Naive thymus-derived CD8-positive, alpha-beta T cell (primary cell): ENCODE measurements at places on chromosomes 2 and 18.

GRCh38 chr18:12556946-12557806, 100.7 kb downstream of the SPIRE1 start:
- DNase-seq = no peak

- DNase-seq = no peak
These were observed 89.0 kb downstream of the LPIN1 start for GRCh38 chr2:11835403-11835802.

GRCh38 chr18:402129-402528, 98.4 kb downstream of the COLEC12 start:
- no peak for DNase-seq

DNA sequence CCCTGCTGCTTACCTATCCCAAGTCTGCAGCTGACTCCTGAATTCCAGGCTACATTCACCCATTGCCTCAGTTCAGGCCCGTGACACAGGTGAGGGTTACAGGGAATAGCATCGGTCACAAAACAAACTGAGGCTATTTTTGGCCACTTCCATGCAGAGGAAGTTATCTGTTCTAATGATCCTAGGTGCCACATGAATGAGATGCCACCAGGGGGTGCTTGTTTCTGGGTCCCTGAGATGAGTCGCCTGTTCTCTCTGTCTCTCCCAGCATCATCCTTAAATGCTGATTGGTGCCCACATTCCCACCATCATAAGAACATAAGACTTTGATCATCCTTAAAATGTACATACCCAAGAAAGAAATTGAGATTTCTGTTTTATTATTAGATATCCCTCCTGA, 119.0 kb upstream of the CELF4 start:
- DNase-seq = no peak

DNA sequence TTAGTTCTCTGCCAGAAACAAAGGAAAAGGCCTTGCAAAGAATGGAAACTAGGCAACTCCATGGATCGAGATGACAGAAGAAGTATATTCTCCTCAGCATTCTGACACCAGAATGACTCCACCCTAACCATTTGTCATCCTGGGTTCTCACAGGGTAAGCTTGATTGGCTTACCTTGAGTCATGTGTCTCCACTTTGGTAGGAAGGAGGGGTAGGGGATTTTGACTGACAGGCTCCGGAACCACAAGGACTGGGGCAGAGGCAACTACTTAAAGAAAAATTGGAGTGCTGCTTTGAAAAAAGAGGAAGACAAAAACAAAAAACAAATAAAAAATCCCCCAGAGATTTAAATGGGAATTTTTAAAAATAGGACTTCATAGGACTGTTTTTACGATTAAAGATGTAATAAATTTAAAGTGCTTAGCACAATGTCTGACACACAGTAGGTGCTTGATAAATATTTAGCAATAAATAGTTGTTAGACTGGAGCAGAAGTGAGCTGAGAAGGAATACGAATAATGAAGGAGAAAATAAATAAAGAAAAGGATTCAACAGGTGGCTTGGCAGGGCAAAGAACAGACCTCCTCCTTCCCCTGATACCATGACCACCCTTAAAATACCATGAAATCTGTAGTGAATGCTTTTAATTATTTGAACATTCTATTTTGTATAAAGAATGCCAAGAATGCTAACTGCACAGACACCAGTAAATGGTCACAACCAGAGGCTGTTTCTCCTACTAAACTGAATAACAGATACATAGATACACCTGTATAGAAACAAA, 230.2 kb downstream of the CDCA7 start:
- DNase-seq = no peak

DNA sequence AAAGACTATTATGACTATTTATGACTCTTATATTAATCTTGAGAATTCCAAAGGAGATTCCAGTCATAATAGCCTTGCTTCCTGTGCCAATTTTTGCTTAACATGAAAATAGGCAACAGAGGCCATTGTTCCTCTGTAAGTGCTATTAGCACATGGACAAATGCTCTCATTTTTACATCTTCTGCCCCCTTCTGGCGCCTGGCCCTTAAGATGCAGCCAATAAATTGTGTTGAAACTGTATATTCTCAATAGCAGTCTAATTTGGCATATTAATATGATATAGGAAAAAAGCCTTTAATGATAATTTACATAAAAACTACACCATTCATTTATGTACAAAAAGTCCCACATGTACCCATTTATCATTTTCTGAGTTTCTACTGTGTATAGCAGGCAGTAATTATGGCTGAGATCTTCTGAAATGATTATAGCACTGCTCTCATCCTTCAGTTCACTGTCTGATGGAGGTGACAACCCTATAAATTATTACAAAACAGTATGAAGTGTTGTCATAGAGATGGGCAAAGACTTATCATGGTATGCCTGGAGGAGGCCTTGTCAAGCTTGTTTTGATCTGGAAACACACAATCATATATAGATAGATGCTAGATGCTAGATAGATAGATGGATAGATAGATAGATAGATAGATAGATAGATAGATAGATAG, 613.3 kb downstream of the TSN start:
- no peak for DNase-seq

- no peak for DNase-seq
These were observed 32.8 kb downstream of the CYBRD1 start for GRCh38 chr2:171554991-171555615.

GRCh38 chr2:227696990-227697679, 20.7 kb downstream of the SLC19A3 start:
- DNase-seq = no peak

DNA sequence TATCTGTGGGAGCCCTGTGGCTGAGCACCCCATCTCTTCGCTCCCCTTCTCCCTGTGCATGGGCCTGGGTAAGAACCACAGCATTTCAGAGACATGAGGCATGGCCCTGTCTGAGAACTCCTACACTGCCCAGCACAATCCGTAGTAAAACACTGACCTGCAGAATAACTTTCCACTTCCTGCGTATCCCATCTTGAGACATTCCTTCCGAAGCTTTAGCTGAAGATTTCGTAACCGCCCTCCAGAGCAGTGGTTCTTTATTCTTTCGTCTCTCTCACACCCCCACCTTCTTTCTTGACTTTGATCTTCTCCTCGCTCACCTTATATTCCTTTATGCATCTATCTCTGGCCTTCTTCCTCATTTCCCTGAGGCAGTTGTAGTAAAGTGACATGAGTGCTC, 381.1 kb downstream of the HRH4 start:
- no peak for DNase-seq

DNA sequence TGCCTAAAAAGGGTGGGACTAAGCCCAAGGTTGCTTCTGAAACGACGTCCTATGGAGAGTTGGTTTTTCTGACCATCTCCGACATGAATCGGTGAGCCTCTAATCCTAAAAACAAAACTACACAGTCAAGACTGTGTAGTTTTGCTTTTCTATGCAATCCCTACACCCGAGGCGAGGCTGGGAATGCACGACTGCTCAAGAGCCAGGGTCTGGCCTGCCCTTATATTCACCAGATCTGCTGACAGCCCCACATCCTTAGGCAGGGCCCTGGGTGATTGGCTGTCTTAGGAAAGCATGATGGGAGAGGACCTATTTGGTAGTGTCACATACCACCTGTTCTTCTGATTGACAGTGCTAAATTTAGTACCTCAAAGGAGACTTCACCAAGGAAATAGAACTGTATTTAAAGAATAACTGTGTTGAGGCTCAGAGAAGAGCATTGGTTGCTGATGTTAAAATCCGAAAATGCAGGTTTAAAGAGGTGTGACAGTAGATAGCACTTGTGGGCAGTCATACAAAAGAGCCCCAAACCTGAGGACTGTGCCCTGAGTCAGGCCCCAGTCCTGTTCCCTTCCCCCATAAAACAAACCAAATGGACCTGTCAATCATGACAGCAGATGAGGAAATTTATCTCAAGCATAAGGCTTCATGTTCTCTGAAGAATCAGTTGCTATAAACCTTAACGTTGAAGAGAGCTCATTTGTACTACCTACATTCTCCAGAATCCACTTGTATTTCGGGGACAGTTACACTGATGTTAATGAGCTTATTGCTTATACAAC, at the start of gene TTN:
TSS of gene TTN (minus strand) at position 197 of the 782 bp plus-strand sequence. CDS start 2,781 bp downstream, outside the sequence.
- DNase-seq = no peak

DNA sequence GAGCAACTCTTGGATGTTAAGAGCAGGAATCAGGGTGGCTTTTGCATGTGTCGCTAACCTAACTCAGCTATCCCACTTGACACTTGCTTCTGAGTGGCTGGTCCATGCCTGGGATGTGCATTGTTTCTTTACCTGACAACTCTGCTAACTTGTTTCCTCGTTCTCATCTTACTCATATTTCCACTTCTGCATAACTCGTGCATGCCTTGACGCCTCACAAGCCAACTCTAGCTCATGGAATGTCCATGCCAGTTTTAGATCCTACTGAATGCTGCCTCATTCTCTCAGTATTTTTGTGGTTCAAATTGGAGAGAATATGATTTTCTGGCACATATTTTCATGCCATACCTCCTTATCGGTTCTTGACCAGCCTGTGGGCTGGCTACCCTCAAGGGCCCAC, 52.5 kb downstream of the CDCA7 start:
- no peak for DNase-seq

GRCh38 chr2:41877114-41877678, 170.6 kb upstream of the PKDCC start:
- no peak for DNase-seq
